ENCODE measurements at places on chromosomes 16 and 17.

GRCh38 chr16:1543085-1543896 is 9.8 kb downstream of the TMEM204 start:
- no peak for DNase-seq

GRCh38 chr17:14746822-14747602 is 446.1 kb downstream of the HS3ST3B1 start:
- no peak for DNase-seq

GRCh38 chr16:3235856-3236669 is 1.1 kb upstream of the ZNF200 start:
- DNase-seq = peak; percentile 50

DNA sequence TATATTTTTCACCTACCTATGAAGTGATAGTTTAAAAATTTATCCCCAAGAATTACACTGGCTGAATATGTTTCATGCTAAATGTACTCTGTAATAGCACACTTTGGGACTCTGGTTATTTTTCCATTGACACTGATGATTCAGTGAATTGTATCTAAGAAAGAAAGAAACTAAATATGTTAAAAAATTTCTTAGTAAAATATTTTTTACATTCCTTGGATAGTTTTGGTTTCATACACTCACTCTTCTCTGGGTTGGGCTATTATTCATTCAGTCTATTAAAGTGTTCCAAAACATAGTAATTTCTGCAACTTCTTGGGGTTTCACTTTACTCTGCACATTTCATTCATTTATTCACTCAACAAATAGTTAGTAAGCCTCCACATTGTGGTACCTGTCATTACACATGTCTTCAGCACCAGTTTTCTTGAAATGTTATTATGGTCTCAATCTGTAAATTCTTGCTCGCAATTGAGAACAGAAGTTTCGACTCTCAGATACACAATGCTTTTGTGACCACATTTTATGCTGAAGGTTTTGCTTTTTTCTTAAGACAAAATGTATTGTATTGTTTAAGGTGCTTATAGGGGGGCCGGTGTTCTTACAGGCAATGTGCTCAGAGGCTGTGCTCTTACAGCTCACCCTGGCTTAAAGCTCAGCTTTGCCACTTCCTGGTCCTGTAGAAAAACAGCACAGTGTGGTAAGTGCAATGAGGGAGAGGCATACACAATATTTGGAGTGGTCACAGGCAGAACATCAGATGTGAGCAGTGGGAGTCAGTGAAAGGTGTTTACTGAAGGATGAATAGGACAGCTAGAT is 17.4 kb downstream of the CNTNAP4 start:
- no peak for DNase-seq

DNA sequence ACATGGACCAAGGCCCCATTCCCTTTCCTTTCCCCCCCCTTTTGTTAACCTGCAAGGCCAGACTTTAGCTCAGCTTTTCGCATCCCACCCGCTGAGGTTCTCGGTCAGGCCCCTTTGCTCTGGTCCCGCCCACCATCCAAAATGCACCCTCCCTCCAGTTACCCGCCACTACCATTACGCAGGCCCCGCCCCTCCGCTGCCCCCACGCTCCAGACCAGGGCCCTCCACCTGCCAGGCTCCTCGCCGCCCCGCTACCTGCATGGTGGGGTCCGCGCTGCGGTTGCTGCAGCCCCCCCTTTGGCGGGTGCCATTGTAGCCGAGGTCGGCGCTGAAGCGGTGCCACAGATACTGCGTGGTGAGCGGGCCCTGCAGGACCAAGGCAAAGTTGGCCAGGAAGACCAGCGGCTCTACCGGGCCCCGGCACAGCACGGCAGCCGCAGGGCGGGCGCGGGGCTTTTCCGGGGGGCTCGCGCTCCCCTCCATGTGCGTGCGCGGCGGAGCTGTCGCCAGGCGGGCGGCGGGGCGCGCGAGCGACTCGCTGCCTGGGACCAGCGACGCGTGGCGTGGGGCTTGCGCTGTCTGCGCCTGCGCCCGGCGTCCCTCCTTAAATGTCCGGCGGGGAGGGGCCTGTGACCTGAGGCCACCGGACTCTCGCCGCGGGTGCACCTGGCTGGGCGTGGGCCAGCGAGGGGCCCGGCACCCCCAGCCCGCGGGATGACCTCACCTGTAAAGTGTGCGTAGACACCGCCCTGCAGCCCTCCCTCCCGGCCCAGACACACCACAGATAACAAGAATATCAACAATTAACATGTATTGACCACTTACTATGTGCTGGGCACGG is at the start of gene SLC46A1:
Gene SLC46A1 (minus strand): TSS at position 581 of the 841 bp plus-strand sequence. CDS start 98 bp downstream, at position 483.
- peak; percentile 62 for DNase-seq

GRCh38 chr16:24825696-24826095 is 20.1 kb upstream of the SLC5A11 start:
- DNase-seq = no peak

- no peak for DNase-seq
These were observed 84.6 kb downstream of the KANSL1 start for GRCh38 chr17:46108550-46109110.

- no peak for DNase-seq
These were observed 47.6 kb downstream of the RPTOR start for GRCh38 chr17:80592243-80592642.

DNA sequence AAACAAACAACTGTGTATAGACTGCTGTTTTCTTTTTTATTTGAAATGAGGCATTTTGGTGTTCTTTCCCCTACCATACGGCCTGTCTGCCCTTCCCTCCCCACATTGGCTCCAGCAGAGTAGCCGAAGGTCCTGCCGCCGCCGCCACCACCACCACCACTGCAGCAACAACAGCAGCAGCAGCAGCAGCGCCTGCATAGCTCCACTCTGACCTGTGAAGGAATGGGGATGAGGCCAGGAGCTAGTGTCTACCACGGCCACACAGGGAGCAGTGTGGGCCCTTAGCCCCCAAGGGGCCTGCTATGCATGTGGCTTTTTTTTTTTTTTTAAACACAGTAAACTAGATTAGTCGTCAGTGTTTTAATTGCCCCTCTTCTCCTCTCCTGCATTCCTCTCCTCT is 5.6 kb upstream of the CDK5R1 start:
- DNase-seq = no peak

All from ureter (tissue), 1 donor.